EH (cell line): ENCODE measurements at places on chromosomes 5 and 9.

DNA sequence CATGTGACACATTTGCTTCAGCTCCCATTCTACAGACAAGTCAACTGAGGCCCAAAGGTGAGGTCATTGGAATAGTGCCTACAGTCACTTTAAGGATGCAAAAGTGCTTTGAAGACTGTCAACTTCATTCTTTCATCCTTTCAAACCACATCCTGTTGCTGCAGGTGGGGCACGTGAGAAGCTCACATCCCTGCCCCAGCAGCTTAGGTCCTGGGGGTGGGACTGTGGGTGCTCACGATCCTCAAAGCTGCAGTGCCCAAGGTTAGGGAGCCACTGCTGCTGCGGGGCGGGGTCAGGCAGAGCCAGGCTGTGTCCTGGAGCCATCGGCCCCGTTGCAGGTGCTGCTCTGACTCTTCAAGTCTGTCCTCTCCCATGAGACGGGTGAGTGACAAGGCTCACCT, 57.9 kb upstream of the IER5L start:
- DNase-seq, result no peak

GRCh38 chr9:126038790-126039189, 287.8 kb upstream of the MVB12B start:
- DNase-seq, result no peak

DNA sequence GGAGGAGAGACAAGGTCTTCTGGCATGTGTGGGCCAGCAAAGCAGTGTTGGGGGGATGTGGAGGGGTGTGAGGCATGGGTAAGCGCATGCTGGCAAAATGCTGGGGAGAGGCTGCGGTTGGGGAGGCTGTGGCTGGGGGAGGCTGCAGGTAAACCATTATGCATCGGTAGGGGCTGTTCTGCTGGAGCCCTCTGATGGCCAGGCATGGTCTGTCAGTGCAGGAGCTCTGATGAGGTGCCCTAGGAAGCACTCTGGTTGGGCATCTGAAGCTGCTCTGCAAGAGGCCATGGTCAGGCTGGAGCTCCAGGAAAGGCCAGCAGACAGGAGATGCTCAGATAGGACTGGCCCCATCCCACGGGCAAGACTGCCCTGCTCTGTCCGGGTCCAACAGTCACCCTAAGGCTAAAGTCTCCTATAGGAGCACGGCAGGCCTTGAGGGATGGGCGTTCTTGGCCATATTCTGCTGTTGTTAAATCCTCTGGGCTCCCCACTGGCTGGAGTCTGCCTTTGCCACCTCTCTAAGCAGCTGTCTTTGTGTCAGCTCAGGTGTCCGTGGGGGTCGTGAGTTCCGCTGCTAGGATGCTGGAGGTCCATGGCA, 28.7 kb downstream of the ITGA2 start:
- DNase-seq, result no peak

GRCh38 chr5:136011414-136012001, 17.3 kb upstream of the TGFBI start:
- peak; percentile 89 for DNase-seq

GRCh38 chr5:126056851-126057622, 366.2 kb upstream of the GRAMD2B start:
- DNase-seq, result no peak

GRCh38 chr9:129098328-129098727, 12.3 kb downstream of the CRAT start:
- no peak for DNase-seq

DNA sequence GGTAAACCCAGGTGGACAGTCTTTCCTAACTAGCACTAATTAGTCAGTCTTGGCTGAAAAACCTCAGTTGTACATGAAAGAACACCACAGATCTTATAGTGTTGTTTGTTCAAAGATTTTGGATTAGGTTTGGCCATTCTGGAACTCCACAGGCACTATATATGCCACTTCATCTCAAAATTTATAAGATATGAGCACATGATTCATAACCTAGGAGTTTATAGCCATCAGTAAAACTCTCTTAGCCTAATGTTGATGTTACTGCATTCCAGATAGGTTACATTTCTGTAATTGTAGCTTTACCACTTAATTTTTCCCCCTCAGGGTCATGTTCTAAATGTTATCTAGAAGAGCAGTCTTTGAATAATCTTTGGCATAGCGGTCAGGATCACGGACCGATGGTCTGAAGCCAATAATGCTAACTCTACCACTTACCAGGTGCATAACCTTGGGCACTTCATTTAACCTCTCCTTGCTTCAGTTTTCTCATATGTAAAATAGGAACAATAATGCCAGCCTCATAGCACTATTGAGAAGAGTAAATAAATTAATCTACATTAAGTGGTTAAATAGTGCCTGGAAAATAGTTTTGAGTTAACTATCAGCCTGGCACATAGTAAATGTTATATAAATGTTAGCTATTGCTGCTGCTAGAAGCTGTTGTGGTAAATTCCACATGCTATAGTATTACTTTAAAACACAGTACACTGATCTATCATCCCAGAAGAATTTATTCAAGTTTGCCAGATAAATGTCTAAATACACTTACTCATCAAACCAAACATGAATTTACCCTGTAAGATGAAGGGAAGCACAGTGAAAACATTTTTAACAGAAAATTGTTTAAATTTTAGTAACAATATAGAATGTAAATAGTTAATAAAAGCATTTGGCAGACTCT, 743.9 kb downstream of the NR2F1-AS1 start:
- DNase-seq, result peak; percentile 83

GRCh38 chr5:126531543-126532120, 63.4 kb downstream of the ALDH7A1 start:
- peak; percentile 55 for DNase-seq

- DNase-seq, result peak; percentile 17
Measured at GRCh38 chr9:126690431-126691051, 76.8 kb downstream of the LMX1B start.

DNA sequence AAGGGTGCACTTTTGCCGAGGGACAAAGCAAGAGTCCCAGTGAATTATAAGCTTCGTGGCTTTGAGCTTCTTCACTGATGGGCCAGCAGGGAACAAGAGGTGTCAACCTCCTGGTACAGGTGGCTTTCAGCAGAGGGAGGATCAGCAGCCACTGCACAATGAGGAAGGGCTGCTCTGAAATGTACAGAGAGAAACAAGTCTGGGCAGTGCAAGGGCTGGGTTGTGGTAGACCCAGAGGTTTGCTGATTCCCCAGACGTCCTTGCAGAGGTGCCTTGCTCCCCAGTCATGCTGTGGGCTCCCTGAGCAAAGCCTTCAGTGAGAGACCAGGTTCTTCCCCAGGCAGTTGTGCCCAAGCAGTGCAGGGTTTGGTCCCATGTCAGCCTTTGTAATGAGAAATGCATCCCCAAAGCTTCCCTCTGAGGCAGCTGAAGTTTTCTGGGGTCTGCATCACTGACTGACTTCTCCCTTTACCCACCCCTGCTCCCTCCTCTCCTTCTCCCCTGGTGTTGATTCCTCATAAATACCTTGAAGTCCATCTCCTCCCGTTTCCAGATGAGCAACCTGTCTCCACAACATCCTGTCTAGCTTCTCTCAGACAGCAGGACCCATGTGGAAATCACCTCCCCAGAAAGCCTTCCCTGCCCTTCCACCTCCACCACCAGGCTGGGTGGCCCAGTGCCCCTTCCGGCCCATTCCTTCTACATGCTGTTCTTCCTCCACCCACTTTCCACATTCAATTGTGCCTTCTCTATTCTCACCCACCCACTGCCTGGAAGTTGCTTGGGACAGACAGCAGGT, 599.6 kb upstream of the ADAMTS16 start:
- DNase-seq, result no peak

DNA sequence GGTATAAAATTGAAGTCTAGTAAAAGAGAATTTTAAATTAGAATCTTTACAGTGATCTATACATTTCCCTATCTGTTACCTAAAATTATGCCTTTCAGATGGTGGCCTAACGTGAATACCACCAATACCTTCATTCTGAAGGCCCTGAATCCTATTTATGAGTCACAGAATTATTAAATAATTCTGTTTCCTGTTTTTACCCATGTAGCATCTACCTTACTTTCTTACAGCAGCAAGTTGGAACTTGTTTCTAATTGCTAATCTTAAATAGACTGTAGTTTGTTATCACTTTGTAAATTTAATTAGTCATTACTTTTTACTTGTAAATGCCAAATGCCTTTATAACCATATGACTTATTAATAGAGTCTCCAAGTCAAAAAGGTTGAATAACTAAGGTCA, 135.0 kb downstream of the PDE4D start:
- no peak for DNase-seq

GRCh38 chr5:138869763-138870500, 5.2 kb downstream of the LRRTM2 start:
- no peak for DNase-seq

- DNase-seq, result no peak
Measured at GRCh38 chr5:74490814-74491213, 149.7 kb downstream of the ENC1 start.

- DNase-seq, result peak; percentile 47
Measured at GRCh38 chr9:119956111-119956510, 586.9 kb upstream of the BRINP1 start.
